ENCODE measurements at places on chromosomes 12 and 14. TPM values are rescaled to one million over a fixed set of nuclear protein-coding genes. Genes with fewer than 3 reads are reported as not detected.
A peak's percentile ranks its signal among the peaks of the same experiment; 100 is the strongest.

Gene ANKRD33
- 0.81 TPM for total RNA-seq

Gene SERPINA9
- not detected for total RNA-seq

Gene LYZ
- total RNA-seq: not detected

Gene GSC
- total RNA-seq: not detected

GRCh38 chr12:59066445-59066844 lies 146.1 kb upstream of the LRIG3 start:
- H3K27me3 ChIP-seq: no peaks in the 10 kb centered on the region
- no peak for DNase-seq
- H3K36me3 ChIP-seq: no peaks in the 10 kb centered on the region
- no peak overlapping the region for H3K27ac ChIP-seq
- no peak overlapping the region for H3K4me3 ChIP-seq
- H3K4me1 ChIP-seq: no peaks in the 10 kb centered on the region

- DNase-seq: no peak
- H3K36me3 ChIP-seq: no peaks in the 10 kb centered on the region
- no peak overlapping the region for H3K27ac ChIP-seq
- no peak overlapping the region for H3K4me3 ChIP-seq
Measured at GRCh38 chr12:81274637-81275529, 197.0 kb downstream of the ACSS3 start.

GRCh38 chr12:57621497-57622292 lies 10.5 kb downstream of the ARHGEF25 start:
- no peaks in the 10 kb centered on the region for H3K4me1 ChIP-seq
- peaks cover 93% of the 10 kb centered on the region for H3K27me3 ChIP-seq
- H3K4me3 ChIP-seq: peak overlapping the region; percentile 83

Gene LTBP2
- total RNA-seq: 0.75 TPM

GRCh38 chr12:62127516-62127915 lies 132.7 kb upstream of the USP15 start:
- H3K27ac ChIP-seq: no peak overlapping the region
- no peaks in the 10 kb centered on the region for H3K4me1 ChIP-seq
- no peaks in the 10 kb centered on the region for H3K36me3 ChIP-seq
- DNase-seq: no peak

- DNase-seq: no peak
- H3K4me3 ChIP-seq: no peak overlapping the region
- H3K36me3 ChIP-seq: no peaks in the 10 kb centered on the region
Measured at GRCh38 chr12:52335598-52336262, 14.5 kb upstream of the KRT83 start.

- no peak overlapping the region for H3K27ac ChIP-seq
- no peaks in the 10 kb centered on the region for H3K27me3 ChIP-seq
- no peak for DNase-seq
- H3K36me3 ChIP-seq: no peaks in the 10 kb centered on the region
- H3K4me3 ChIP-seq: no peak overlapping the region
Measured at GRCh38 chr12:90621927-90622326, 333.0 kb downstream of the CCER1 start.

Gene BLOC1S1
- 104 TPM for total RNA-seq

- peaks cover 26% of the 10 kb centered on the region for H3K36me3 ChIP-seq
- H3K4me3 ChIP-seq: no peak overlapping the region
- no peaks in the 10 kb centered on the region for H3K27me3 ChIP-seq
- no peak for DNase-seq
Measured at GRCh38 chr12:88207921-88208620, 66.0 kb downstream of the TMTC3 start.

- H3K27me3 ChIP-seq: peaks cover 11% of the 10 kb centered on the region
- no peak overlapping the region for H3K27ac ChIP-seq
- peak; percentile 93 for DNase-seq
Measured at GRCh38 chr12:102824218-102824835, 92.7 kb downstream of the PAH start.

DNA sequence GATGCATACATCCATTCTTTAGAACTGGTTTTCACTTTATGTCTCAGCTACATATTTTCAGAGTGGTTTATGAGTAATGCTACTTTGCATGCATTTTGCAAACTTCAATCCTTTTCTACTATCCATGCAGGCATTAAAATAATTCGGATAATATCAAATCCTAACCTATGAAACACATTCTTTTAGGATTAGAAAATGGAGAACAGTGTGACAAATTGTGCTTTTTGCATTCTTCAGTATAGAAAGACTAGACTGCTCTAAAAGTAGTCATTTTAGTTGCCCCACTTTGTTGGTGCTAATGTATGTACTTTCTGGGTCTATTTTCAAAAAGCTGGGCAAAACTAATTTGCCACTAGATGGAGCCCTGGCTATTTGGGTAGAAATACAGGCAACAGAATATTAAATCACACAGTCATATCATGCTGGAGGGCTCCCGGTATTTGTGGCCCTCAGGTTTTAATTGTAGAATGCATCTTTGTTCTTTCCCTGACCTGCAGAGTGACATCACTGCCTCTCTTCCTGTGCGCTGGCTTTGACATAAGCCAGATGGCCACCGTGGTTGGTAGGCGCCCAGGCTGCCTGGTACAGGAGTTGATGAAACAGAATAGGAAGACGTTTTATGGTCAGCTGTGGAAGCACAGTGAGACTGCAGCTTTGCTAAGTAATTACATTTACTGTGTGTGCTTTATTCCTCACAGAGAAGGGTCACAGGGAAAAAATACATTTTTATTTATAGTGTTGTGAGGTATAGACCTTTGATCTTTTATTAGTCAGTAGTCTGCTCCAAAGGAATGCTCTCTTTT lies 28.1 kb downstream of the MSRB3 start:
- DNase-seq: peak; percentile 37
- H3K4me1 ChIP-seq: no peaks in the 10 kb centered on the region
- H3K4me3 ChIP-seq: no peak overlapping the region
- no peaks in the 10 kb centered on the region for H3K36me3 ChIP-seq
- no peaks in the 10 kb centered on the region for H3K27me3 ChIP-seq

- H3K27ac ChIP-seq: no peak overlapping the region
- DNase-seq: no peak
- H3K36me3 ChIP-seq: no peaks in the 10 kb centered on the region
- no peaks in the 10 kb centered on the region for H3K27me3 ChIP-seq
- H3K4me1 ChIP-seq: peaks cover 7% of the 10 kb centered on the region
Measured at GRCh38 chr12:47188576-47189441, 109.0 kb upstream of the AMIGO2 start.

Gene KRT7
- total RNA-seq: 8.9 TPM

- H3K27ac ChIP-seq: no peak overlapping the region
- H3K36me3 ChIP-seq: peaks cover 13% of the 10 kb centered on the region
- no peak overlapping the region for H3K4me3 ChIP-seq
- no peak for DNase-seq
- H3K4me1 ChIP-seq: no peaks in the 10 kb centered on the region
Measured at GRCh38 chr12:25207846-25208245, 12.8 kb downstream of the ETFRF1 start.

DNA sequence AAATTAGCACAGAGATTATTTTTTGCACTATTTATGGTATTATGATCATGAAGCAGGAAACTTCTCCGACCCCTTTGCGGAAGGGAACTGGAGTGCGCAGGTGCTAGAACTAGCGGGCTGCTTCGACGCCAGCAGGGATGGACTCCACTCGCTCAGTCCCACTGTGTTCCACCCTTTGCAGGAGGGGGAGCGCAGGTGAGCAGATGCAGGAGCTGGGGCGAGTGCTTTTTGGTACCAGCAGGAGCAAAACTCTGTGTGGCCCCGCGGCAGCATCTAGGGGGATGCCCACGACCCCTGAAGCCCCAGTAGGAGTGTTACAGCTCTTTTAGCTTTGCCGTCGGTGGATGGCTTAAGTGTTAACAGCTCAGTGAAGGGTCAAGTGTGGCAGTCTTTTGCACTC lies 113.9 kb downstream of the TMEM132D start:
- H3K27ac ChIP-seq: no peak overlapping the region
- peaks cover 4% of the 10 kb centered on the region for H3K4me1 ChIP-seq
- H3K27me3 ChIP-seq: no peaks in the 10 kb centered on the region
- DNase-seq: no peak
- no peak overlapping the region for H3K4me3 ChIP-seq

DNA sequence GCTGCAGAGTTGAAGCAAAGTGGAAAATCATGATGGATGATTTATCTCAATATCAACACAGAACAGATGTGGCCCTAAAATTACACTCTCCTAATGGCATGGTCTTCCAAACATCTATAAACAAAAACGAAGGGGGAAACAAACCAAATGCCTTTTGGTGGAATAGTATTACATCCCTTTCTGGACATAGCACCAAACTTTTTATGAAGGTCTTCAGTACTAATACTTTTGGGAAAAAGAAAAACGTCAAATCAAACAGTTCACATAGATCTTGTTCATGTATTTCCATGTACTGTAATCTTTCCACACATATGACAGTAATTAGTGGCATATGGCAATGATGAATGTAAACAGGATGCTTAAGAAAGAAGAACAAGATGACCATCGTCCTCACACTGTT lies 22.9 kb upstream of the ANAPC7 start:
- H3K27ac ChIP-seq: no peak overlapping the region
- no peaks in the 10 kb centered on the region for H3K36me3 ChIP-seq
- H3K4me3 ChIP-seq: no peak overlapping the region
- H3K27me3 ChIP-seq: no peaks in the 10 kb centered on the region

- no peaks in the 10 kb centered on the region for H3K27me3 ChIP-seq
- no peak overlapping the region for H3K4me3 ChIP-seq
- DNase-seq: no peak
- no peaks in the 10 kb centered on the region for H3K4me1 ChIP-seq
- H3K27ac ChIP-seq: no peak overlapping the region
- H3K36me3 ChIP-seq: no peaks in the 10 kb centered on the region
Measured at GRCh38 chr12:120842595-120842994, 61.6 kb downstream of the SPPL3 start.

DNA sequence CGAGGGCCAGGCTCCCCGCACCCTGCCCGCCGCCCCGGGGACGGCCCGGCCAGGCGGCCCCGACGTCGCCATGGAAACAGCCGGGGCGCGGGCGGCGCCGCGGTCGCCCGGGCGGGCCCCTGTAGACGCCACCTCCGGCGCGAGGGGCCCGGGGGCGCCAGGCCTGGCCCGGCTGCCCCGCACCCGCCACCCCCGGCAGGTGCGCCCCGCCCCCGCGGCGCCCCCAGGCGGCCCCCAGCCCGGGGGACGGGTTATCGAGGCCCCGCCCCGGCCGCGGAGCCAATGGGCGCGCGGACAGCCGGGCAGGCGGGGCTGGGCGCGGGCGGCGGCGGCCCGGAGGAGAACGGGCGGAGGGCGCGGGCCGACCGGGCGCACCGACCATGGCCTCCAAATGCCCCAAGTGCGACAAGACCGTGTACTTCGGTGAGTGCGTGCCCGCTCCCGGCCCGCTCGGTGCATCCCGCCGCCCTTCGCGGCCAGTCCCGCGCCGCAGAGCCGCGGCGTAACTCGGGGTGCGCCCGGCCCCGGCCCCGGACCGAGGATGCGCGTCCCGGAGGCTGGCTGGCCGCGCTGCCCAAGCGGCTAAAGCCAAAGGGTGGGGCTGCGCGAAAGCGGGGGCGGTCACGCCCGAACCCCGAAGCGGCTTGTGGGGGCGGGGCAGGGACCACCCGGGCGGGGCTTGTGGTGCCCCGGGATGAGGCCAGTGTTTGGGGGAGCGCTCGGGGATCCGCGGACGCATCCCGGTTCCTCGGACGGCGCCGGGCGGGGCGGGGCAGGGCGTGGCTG lies at the start of gene CRIP2:
TSS of gene CRIP2 (plus strand) at position 339 of the 786 bp plus-strand sequence. CDS start at position 381, 42 bp downstream.
- no peaks in the 10 kb centered on the region for H3K4me1 ChIP-seq
- H3K36me3 ChIP-seq: no peaks in the 10 kb centered on the region
- H3K27ac ChIP-seq: no peak within 1 kb of the TSS
- peak within 1 kb of the TSS; percentile 51 for H3K4me3 ChIP-seq
- DNase-seq: no peak

- peaks cover 2% of the 10 kb centered on the region for H3K4me1 ChIP-seq
- no peak overlapping the region for H3K27ac ChIP-seq
- peak; percentile 39 for DNase-seq
- no peaks in the 10 kb centered on the region for H3K27me3 ChIP-seq
Measured at GRCh38 chr14:64114166-64114565, 180.0 kb downstream of the ESR2 start.

Gene AKAP3
- 1.3 TPM for total RNA-seq

DNA sequence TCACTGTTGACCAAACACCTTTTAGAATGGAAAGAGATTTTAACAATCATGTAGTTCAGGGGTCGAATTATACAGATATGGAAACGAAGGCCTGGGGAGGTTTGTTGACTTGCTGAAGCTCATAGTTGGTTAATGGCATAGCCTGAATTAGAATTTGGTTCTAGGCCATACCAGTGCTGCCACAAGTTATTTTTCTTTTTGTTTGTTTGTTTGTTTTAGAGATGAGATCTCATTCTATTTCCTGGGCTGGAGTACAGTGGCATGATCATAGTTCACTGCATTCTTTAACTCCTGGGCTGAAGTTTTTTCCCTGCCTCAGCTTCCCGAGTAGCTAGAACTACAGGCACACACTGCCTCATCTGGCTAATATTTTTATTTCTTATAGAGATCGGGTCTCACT lies 25.4 kb upstream of the ALG10B start:
- no peaks in the 10 kb centered on the region for H3K27me3 ChIP-seq
- H3K4me3 ChIP-seq: no peak overlapping the region
- H3K36me3 ChIP-seq: no peaks in the 10 kb centered on the region
- H3K4me1 ChIP-seq: no peaks in the 10 kb centered on the region

Gene PTPN6
- 19.8 TPM for total RNA-seq

- H3K27ac ChIP-seq: no peak overlapping the region
- no peaks in the 10 kb centered on the region for H3K27me3 ChIP-seq
- no peak overlapping the region for H3K4me3 ChIP-seq
- DNase-seq: no peak
- no peaks in the 10 kb centered on the region for H3K36me3 ChIP-seq
- H3K4me1 ChIP-seq: no peaks in the 10 kb centered on the region
Measured at GRCh38 chr12:31651893-31652521, 7.5 kb upstream of the ETFBKMT start.

Gene FZD10
- total RNA-seq: 0.55 TPM

DNA sequence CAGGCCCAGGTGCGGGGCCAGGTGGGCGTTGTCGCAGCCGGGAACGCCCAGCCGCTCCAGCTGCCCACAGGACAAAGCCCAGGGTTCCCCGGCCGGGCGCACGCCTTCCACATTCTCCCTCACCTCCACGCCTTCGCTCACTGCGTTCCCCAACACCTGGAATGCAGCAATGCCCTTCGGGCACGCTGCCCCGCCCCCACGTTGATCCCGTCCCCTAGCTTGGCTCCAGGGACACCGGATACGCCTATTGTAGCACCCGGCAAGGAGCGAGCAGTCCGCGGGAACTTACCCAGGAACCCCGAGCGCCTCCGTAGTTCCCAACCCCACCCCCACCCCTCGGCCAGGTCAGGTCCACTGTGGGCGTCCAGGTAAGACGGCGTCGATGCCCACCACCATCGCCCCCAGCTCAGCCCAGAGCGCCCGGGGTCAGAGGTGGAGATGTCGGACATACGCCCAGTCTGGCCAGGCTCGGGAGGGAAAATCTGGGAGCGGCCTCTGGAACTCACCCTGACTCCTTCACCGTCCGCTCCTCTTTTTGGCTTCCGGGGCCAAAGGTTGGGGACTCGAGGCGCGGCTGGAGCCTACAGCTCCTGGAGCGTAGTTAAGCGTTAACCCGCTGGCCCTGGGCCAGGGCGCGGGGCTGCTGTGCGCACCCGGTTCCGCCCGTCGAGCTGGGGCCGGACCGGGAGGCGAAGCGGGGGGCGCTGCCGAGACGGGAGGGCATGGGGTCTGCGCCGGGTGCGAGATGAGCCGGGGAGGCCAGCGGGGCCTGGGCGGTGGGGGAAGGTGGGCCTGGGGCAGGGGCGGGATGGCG lies 594 bp upstream of the CEP170B start:
- peak; percentile 93 for DNase-seq
- no peaks in the 10 kb centered on the region for H3K36me3 ChIP-seq
- no peaks in the 10 kb centered on the region for H3K27me3 ChIP-seq
- no peak overlapping the region for H3K27ac ChIP-seq

- DNase-seq: no peak
- peaks cover 15% of the 10 kb centered on the region for H3K36me3 ChIP-seq
- H3K27me3 ChIP-seq: no peaks in the 10 kb centered on the region
- no peaks in the 10 kb centered on the region for H3K4me1 ChIP-seq
- peak overlapping the region; percentile 45 for H3K27ac ChIP-seq
Measured at GRCh38 chr12:18296909-18297280, 35.6 kb downstream of the PIK3C2G start.

Data from H9 (cell line).